Neural cell (in vitro differentiated cells): ENCODE measurements at places on chromosomes 1 and 21. TPM values are rescaled to one million over a fixed set of nuclear protein-coding genes. Genes with fewer than 3 reads are reported as not detected.

Gene SFN
- 0.25 TPM in 1 of 2 replicates, not detected in the other for polyA plus RNA-seq

Gene OR6K3
- not detected in 2 replicates for polyA plus RNA-seq

Gene GBP2
- not detected in 2 replicates for polyA plus RNA-seq

Gene PADI2
- 1.6 and 2.2 TPM in 2 replicates for polyA plus RNA-seq

Gene REN
- not detected in 2 replicates for polyA plus RNA-seq

Gene PSRC1
- polyA plus RNA-seq = 5.4 and 7.9 TPM in 2 replicates

Gene PRKCZ
- 54.9 and 69.9 TPM in 2 replicates for polyA plus RNA-seq

Gene ATP1A4
- not detected in 2 replicates for polyA plus RNA-seq

Gene POFUT2
- 25.4 and 41.7 TPM in 2 replicates for polyA plus RNA-seq

Gene POMGNT1
- polyA plus RNA-seq = 128 and 147 TPM in 2 replicates

Gene EDARADD
- polyA plus RNA-seq = 0.17 TPM in 1 of 2 replicates, not detected in the other

Gene TAL1
- polyA plus RNA-seq = not detected in 2 replicates
